Natural killer cell treated with Interleukin-12 subunit alpha and Interleukin-12 subunit beta and Interleukin-15 and Interleukin-18, amount 100 ng/mL, for 72 hours (primary cell): ENCODE measurements at places on chromosomes 7 and 10. TPM values are rescaled to one million over a fixed set of nuclear protein-coding genes. Genes with fewer than 3 reads are reported as not detected.
A peak's percentile ranks its signal among the peaks of the same experiment; 100 is the strongest.

- no peak for DNase-seq
These were observed 98.3 kb downstream of the CDH23 start for GRCh38 chr10:71494980-71495381.

GRCh38 chr10:124632064-124632531, 112.1 kb downstream of the FAM53B start:
- DNase-seq, result no peak

DNA sequence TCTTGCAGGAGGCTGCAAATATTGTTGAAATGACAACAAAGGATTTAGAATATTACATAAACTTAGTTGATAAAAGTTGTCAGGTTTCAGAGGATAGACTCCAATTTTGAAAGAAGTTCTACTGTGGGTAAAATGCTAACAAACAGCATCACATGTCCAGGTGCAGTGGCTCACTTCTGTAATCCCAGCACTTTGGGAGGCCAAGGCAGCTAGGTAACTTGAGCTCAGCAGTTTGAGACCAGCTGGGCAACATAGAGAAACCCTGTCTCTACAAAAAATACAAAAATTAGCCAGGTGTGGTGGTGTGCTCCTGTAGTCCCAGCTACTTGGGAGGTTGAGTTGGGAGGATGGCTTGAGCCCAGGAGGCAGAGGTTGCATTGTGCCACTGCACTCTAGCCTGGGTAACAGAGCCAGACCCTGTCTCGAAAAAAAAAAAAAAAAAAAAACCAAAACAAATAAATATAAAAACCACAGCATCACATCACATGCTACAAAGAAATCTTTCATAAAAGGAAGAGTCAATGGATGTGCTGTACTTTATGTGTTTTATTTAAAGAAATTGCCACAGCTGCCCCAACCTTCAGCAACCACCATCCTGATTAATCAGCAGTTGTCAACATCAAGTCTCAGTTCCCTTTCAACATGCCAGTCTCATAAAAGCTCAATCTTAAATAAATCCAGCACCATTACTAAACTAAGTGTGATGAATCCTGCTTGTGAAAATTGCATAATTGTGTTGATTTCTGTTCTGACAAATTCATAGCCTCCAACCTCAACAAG, 83.2 kb upstream of the MBL2 start:
- DNase-seq, result no peak

DNA sequence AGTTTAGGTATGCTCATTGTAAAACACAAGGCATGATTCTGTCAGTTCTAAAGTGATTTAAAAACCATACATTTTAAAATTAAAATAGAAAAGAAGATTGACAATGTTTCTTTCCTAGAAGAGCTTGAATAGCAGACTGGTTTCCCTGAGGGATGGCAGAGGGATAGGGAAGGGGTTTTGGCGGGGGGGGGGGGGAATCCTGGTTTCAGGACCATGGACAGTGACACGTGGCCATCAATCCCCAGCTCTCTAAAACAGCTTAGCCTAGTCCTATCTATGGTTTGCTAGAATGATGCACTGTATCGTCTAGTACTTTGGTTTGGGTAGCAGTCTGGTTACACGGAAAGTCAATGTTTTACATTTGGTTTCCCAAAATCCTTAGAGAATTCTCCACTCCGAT, 88.7 kb downstream of the PHYHIPL start:
- no peak for DNase-seq

- no peak for DNase-seq
These were observed 273.3 kb upstream of the SP4 start for GRCh38 chr7:21154614-21155013.

DNA sequence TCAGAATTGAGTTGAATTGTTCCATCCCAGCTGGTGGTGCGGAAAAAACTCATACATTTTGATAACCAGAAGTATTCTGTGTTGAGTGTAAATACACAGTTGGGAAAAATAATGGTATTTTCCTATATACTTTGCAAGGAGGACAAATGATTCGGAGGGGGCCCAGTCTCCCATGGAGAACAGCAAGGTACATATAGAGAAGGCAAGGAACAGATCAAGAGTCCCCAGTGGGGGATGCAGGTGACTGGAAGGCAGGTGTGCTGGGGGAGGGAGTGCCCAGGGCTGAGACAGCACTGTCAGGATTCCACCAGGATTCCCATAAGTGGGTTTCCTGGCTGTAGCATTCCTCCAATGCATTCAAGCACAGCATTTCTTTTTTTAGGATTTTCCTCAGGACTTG, 10.8 kb upstream of the ADCY1 start:
- no peak for DNase-seq

DNA sequence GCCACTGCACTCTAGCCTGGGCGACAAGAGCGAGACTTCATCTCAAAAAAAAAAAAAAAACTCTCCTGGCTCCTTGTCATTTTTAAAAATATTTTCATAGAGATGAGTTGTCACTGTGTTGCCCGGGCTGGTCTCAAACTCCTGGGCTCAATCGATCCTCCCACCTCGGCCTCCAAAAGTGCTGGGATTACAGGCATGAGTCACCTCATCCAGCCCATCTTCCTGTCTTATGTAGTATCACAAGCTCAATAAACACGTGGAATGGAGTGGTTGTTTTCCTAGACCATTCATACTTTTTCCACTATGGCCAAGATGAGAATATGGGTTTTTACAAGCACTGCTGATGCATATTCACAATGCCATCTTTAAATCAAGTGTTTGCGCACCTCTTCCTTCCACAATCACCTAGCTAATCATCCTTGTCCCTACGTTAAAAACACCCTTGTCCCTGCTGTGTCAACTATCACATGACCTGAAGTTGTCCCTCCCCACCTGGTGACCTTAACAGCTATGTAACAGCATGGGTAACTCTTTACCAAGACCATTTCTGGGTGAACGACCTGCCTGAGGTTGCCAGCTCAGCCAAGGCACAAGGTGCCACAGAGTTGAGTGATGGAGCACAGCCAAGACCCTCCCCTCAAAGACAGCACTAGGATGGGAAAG, 21.3 kb downstream of the DLG5 start:
- no peak for DNase-seq

GRCh38 chr7:85176197-85176596, 10.7 kb downstream of the SEMA3D start:
- DNase-seq, result no peak

- DNase-seq, result no peak
These were observed 184.0 kb downstream of the GFRA1 start for GRCh38 chr10:116088985-116089384.

DNA sequence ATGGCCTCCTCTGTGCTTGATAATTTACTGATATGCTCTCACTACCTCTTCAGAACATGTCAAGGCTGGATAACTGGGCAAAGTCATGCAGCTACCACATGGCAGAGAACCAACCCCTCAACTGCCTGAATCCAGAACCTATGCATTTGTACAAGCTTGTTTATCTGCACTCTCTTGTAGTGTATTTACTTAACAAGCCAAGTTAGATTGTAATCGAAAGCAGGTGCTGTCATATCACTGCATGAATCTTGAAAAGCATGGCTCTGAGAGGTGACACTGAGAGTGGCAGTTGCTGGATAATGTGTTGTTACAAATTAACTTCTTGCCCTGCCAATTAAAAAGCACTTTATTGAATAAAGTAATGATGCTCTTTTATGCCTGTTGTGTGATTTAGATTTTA, 588.6 kb downstream of the NRG3 start:
- no peak for DNase-seq

DNA sequence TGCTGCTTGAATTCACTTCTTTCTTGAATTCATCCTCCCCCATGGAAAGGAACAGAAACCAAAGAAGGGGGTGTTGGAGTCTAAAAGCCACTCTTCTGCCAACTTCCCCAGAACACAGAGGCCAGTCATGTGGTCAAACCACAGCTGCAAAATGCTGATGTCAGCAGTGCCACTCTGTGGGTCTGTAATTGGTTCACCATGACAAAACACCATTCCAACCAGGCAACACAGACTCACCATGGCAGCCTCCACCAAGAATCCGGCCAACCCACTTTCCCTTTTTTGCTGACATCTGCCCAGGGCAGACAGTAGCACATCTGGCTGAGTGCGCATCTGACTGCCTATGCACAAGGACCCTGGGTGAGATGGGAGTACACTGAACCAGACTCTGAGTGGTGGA, 16.8 kb downstream of the OSBPL3 start:
- DNase-seq, result peak; percentile 68

DNA sequence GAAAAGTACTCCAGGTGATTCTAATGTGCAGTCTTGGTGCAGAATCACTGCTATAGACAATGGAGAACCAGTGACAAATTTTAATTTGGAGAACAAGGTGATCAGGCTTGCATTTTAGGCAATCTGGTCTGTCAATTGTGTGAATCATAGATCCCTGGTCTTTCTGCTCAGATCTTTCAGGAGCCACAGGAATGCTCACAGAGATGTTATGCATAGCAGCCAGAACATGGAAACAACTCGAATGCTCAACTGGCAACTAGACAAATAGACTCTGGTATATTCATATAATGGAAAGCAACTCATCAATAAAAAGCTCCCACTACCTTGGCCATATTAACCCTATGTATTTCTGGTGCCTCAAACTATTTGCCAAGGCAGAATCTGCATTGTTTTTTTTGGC, 209.1 kb downstream of the PHF14 start:
- DNase-seq, result no peak

- no peak for DNase-seq
These were observed 182.3 kb upstream of the IMMP2L start for GRCh38 chr7:111744501-111745155.

DNA sequence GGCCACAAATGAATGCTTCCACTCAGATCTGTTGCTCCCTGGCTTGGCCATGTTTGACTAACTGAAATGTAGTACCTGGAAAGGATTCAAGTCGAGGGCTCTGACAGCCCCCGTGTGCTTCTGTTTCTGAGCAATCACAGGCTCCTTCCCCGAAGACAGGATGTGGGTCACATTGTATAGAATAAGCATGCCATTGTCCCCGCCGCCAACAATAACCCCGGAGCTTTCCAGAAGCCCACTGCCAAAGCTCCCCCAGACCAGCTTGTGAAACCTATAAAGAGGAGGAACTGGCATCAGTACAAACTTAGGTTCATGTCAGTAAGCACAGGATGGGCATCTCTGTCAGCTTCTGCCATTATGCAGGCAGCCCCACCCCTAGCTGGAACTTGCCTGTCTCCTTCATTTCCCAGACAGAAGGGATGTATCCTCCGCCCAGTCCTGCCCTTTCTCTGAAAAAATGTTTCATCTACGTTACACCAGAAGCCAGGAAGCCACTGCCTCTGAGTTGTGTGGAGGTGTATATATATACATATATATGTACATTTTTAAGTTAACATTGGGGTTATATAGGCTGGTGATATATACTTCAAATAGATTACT, 10.3 kb downstream of the SEC31B start:
- peak; percentile 82 for DNase-seq

GRCh38 chr7:51070151-51070550, 246.5 kb downstream of the COBL start:
- DNase-seq, result no peak

- DNase-seq, result no peak
These were observed 60.5 kb upstream of the C10orf90 start for GRCh38 chr10:126730856-126731609.

DNA sequence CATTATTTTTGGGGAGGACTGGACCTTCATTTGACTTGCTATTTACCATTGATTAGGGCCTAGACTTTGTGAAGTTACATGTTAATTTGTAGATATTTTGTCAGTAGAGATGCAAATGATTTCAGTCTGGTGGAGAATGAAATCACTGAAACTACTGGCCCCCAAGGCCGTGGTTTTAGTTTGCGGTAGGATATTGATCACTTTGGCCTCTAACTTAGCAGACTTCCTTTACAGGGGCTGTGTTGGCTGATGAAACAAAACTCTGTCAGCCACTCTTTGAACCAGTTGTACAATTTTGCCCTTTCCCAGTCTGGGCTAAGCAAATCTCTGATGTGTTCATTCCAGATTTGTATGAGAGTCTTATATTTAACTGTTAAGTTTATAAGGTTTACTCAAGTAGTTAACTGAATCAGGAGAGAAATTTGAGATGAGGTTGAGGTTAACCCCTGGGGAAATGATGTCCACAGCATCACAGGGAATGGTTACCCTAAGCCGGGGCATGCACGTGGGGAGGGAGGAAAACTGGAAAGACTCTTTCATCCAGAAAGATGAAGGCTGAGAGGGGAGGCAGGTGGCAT, 105.7 kb upstream of the INSIG1 start:
- DNase-seq, result peak; percentile 53

DNA sequence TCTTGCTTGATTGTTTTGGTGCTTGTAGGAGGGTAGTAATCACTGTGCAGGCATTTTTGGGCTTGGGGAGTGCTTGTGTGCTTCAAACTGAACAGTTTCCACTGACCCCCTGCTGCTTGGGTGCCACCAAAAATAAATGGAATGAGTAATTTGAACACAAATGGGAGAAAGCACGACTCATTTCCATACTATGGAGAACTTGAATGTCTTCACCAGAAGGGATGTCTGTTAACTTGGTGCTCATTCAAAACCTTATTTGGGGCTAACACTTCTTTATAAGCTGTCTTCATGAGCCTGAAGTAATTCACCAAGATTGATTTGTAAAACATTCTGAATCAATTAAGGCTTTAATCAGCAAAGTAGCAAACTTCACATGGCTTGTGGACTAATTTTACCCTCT, 560.3 kb downstream of the SDK1 start:
- no peak for DNase-seq

GRCh38 chr7:44530990-44531389, 10.1 kb downstream of the NPC1L1 start:
- DNase-seq, result no peak

MYH16 gene
- not detected for total RNA-seq

LIPM gene
- total RNA-seq, result not detected

SPAM1 gene
- not detected for total RNA-seq

TMEM184A gene
- total RNA-seq, result not detected

UTF1 gene
- not detected for total RNA-seq

HILPDA gene
- total RNA-seq, result 3.8 TPM

TWIST1 gene
- total RNA-seq, result not detected

C7orf57 gene
- total RNA-seq, result 0.57 TPM

HOXA4 gene
- total RNA-seq, result not detected
